Fibroblast of pulmonary artery (primary cell): ENCODE measurements at places on chromosomes 2 and 18.

- DNase-seq = no peak
Observed at GRCh38 chr2:52934920-52935640, 832.5 kb upstream of the CHAC2 start.

DNA sequence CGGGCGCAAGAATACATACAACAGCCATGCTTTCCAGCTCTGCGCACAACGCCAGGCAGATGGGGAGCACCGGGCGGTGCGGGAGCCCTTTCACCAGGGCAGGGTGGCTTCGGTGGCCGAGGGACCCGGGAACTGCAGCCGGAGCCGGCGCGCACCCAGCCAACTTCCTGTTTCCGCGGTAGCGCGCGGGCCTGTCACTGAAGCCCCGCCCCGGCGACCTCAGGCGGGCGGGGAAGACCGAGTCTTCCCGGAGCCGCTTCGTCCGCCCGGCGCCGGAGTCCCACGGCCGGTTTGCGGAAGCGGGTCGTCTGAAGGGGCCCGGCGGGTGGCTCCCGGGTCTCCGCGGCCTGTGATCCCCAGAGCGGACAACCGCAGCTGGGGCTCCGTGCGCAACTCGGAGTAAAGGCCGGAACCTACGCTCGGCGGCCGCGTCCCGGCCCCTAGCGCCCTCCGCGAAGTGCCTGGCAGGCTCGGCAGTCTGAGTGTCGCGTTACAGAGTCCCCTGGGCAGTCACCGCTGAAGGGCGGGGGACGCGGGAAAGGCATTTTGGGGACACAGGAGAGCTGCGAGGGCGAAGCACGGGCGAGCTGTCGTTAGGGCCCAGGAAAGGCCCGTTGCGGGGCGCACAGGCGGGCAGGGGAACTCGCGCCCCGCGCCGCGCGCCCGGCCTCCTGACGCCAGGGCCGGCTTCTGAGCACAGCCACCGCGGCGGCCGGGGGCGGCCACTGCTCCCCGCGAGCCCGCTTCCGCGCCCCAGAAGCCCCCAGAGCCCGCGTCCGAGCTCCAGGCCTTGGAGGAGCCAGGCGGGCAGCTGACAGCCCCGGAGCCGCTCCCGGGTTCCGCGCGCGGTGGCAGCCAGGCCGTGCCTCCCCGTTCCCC, at the start of gene MPPE1:
TSS of gene MPPE1 (minus strand) at position 136 of the 879 bp plus-strand sequence. CDS start 11,053 bp downstream, outside the sequence.
- DNase-seq = peak; percentile 81

DNA sequence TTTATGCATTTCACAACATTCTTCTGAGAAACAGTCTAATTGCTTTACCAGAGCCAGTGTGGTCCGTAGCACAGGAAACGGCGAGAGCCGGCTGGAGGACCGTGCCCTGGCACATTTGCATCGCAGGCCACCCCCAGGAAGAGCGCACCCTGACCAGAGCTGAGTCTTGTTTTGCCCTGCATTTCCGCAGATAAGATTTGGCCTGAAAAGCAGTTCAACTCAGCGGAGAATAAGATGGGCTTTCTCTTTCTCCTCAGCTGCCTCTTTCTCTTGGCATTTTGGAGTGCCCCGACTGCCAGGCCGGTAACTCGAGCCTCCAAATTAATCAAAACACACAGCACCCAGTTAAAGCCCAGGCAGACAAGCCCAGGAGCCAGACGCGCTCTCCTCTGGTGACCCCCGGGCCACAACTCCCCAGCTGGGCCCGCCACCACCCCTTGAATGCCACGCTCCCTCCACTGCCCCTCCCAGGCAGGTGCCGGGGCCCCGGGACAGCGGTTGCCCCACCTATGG, 464 bp downstream of the COL4A4 start:
- no peak for DNase-seq

GRCh38 chr2:203690441-203691047, 15.9 kb upstream of the CD28 start:
- DNase-seq = peak; percentile 47

GRCh38 chr2:17930773-17931172, 52.3 kb downstream of the KCNS3 start:
- no peak for DNase-seq

DNA sequence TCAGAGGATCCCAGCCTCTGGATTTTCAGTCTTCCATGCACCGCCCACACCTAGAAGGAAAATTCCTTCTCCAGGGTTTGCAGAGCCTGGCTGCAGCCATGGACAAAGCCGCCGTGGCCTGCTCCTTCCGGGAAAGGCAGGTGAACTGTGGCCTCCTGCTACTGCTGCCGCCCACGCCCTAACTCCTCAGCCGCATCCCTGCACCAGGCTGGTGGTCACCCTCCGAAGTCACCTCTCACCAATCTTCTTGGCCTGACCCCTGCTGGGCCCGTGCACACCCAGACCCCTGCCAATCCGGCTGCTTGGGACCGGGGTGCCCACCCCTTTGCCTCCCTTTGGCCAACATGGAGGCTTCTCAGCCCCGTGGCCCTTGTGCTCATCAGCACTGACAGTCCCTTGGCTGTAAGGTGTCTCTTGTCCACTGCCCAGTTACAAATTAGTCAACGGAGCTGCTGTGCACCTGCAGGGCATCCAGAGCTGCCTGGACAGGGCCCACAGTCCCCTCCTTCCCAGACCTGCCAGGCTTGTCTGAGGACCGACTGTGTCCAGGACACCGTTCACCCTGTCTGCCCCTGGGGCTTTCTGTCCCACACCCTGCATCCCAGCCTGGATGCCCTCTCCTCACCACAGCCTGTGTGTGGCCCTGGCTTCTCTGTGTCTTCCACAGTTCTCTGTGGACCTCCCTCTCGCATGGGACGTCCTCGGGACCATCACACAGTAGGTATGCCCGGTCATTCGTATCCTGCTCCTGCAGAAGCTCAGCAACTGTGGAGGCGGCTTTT, 130.1 kb upstream of the TPO start:
- DNase-seq = no peak

DNA sequence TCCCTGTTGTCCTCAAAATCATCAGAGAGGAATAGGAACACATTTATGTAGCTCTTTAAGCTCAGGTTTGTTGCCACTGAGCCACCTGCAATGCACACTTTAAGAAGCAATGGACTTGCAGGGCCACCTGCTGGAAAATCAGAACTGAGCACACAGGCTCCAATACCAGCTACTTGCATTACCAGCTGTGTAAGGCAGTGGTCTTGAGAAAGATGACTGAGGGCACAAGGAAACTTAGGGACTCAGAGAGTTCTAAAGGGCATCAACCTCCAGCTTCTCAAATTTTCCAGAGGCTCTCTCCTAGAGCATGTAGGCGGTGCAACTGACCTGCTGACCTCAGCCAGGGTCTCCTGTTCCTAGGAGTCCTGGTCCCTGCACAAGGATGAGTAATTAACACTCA, 2.5 kb upstream of the CNDP2 start:
- DNase-seq = peak; percentile 84

DNA sequence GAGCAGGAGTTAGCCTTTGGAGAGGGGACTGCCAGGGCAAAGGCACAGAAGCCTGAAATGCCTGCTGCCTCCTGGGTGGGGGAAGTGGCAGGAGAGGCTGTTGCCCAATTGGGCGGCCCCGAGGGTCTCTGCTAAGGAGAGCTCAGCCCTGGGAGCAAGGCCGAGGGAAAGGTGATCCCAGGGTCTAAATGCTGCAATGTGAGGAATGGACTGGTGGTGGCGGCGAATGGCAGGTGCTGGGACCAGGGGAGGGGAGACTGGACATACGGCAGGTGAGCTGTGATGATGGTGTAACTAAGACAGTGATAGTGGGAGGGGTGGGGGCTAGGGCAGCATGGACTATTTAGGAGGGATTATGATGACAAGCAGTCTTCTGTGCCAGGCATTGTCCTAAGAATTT, 104.0 kb downstream of the DYSF start:
- no peak for DNase-seq

DNA sequence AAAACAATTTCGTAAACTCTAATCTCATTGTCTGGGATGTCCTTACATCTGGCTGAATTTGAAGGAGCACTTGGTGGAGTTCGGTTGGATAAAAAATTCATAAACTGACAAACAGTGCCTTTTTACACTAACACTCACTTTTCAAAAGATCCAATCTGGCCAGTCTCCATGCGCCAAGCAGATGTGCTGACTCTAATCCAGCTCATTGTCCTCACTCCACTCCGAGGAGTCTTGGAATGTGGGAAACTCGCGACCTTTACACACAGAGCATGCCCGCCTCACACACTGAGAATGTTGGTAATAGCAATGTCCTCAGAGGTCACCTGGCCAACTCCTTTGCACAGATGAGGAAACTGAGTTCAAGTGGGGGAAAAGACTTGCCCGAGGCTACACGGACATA, 66.8 kb downstream of the XDH start:
- peak; percentile 78 for DNase-seq

DNA sequence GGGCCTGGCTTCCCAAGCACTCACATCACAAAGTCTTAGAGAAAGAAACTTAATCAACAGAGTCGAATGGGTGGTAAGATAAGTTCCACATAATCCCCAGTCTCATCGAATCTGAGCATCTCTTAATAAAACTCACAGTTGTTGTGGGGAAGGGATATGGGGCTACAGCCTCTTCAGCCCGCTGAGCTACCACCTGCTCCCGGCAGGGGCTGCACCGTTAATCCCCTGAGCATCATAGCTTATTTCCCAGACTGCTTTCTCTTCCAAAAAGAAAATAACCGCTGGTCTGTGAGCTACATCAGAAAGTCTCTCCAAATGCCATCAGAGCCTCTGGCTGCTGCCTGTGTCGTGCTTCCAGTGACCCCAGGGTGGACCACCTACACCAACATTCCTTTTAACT, 139.4 kb upstream of the CELF4 start:
- no peak for DNase-seq

GRCh38 chr2:68086166-68086565, 23.4 kb upstream of the C1D start:
- DNase-seq = no peak

GRCh38 chr2:144162652-144163051, 357.3 kb downstream of the ZEB2 start:
- no peak for DNase-seq

DNA sequence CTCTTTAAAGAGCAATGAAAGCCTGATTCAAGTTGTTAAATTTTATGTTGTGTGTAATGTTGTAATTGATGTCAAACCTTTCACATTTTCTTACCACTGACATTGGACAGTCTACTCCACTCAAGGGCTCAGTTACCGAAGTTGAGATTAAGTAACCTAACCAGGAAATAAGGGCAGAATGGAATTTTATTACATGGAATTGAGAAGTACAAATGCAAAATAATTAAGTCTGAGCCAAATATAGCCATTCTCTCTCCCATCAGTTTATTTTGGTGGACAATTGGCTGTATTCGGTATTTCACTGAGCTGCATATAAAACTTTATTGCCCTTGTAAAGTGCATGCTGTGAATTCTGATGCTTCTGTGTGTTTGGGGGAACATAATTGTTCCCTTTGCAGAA, 231.5 kb downstream of the TTC32 start:
- DNase-seq = no peak

DNA sequence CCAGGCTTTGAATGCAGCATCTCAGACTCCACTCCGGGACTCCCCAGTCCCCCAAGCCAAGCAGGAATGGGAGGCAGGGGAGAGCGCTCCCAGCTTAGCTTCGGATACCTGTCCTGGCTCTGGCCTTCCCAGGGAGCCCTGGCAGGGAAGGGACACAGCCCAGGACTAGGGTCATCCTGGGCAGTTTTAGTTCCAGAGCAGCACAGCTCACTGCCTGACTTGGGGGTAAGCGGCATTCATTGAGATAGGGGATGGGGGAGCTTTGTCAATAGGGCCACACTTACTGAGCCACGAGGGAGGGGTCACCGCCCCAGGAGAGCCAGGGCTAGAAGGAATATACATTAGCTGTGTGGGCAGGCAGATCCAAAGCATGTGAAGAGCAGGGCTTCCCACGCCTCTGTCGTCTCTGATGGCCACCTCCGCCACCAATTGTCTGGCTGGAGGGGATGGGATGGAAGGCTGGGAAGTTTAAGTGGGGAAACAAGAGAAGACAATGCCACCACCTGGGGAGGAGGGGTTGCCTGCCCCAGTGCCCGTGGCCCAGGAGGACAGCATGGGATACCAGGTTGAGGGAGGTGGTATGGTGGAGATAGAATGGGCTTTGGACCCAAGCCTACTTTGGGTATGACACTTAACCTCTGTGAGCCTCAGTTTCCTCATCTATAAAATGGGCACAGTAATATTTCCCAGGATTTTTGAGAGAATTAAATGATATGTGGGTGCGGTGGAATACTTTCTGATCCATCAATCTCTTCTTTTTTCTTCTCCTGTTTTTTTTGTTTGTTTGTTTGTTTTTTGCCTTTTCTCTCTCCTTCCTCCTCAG, 40.2 kb downstream of the SCTR start:
- no peak for DNase-seq

DNA sequence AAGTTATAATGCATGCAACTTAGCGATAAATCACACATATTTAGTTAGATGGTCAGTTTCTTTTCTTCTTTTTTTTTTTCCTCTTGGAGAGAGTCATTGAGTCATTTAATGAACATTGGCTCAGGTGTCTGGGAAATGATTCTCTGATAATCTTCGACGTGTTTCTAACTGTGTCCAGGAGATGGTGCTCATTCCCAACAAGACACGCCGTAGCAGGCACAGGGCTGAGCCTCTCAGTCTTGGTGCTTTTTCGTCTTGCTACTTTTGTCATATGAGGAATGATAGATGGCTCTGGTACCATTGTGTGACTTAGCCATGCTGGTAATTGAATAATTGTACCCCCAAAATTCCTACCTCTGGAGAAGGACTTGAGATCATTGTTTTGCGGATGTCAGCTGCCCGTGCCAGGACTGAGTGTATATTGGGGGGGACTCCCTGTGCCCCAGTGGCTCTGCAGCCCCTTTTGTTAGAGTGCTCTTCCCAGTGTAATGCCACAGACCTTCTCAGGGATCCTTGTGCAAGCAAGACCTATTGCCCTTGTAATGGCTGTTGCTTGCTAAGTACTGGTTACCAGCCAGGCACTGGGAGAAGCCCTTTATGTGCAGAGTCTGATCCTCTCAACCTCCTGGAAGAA, 107.6 kb upstream of the CYRIA start:
- peak; percentile 60 for DNase-seq

GRCh38 chr2:123518367-123518766, 506.7 kb upstream of the CNTNAP5 start:
- DNase-seq = no peak

GRCh38 chr2:67922080-67922785, 140.6 kb downstream of the C1D start:
- no peak for DNase-seq

DNA sequence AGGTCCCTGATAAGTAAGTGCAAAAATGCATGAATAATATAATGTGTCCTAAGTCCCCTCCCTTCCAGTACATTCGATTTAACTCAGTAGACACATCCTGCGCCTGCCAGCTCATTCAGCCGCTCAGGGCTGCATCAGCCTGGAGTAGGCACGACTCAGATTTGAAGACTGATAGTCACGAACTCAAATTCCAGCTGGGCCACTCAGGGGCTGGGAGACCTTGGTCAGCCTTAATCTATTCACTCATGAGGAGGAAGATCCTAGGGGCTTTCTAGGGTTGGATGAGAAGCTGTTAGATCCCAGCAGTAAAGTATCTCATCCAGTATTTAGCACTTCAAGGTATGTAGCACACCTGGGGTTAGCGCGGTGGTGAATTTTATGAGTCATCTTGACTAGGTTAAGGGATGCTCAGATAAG, 98.9 kb upstream of the ODC1 start:
- DNase-seq = no peak

GRCh38 chr18:5122272-5122671, 74.8 kb downstream of the AKAIN1 start:
- DNase-seq = no peak

- no peak for DNase-seq
Observed at GRCh38 chr2:68692511-68692910, 42.1 kb upstream of the ARHGAP25 start.

- peak; percentile 62 for DNase-seq
Observed at GRCh38 chr2:172858473-172858745, 122.8 kb downstream of the RAPGEF4 start.

- DNase-seq = no peak
Observed at GRCh38 chr2:9667826-9668225, 37.0 kb upstream of the YWHAQ start.

- no peak for DNase-seq
Observed at GRCh38 chr2:148305476-148305875, 284.6 kb downstream of the MBD5 start.
